CD4-positive, alpha-beta T cell treated with Interferon alpha-2 for 1 hour (primary cell): ENCODE measurements at places on chromosomes 3 and 15.
A peak's percentile ranks its signal among the peaks of the same experiment; 100 is the strongest.

DNA sequence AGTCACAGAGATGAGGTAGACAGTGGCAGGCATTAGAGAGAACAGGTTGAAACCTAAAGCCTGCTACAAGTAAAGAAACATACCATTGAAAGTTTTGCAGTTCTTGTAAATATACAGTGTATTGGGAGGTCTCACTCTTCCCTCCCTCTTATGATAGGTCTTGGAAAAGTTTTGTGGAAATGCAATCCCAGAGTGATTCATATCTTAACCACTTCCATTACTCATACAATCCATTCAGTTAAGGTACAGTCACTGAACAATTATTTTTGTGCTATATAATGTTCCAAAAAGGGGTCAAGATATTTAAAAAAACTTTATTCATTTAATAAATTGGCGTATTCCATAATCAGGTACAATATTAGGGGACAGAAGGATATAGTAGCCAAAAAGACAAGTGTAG lies 737.7 kb upstream of the ALCAM start:
- no peak for DNase-seq

DNA sequence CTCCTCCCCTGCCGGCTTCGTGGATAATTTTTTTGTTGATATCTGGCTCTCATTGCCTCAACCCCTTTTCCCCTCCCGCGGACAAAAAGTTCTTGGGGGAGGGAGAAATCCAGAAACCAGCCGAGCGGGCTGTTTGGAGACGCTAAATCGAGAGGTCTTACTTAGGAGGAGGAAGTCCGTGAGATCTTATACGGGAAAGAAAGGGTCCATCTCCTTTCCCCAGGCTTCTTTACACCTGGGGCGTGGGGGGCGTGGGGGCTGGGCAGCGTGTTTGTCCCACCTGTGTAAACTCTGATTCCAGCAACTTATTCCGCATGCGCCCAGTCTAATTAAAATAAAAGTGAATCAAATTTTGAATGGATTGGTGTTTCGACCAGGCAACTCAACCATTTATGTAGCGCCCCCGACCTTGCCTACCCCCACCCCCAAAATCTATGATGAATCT lies 364 bp upstream of the CADPS start:
- DNase-seq: no peak

DNA sequence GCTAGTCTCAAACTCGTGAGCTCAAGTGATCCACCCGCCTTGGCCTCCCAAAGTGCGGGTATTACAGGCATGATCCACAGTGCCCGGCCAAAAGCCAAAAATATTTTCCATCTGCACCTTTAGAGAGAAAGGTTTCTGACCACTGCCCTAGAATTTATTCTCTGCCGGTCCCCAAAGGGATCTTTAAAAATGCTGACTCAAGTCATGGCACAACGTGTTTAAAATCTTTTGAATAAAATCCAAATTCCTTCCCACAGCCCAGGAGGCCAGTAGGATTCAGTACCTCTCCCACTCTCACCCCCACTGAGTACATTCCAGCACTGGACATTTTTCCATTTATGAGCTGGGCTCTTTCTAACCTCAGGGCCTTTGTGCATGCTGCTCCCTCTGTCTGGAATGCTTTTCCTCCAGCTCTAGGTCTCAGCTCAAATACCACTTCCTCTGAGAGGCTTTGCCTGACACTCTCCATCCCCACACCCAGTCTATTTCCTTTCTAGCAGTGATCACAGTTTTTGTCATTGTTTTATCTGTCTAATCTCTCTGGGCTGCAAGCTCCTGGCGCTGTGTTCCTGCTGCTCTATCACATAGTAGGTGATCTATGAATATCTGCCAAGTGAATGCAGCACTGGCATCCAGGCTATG lies 502.9 kb downstream of the SHQ1 start:
- no peak for DNase-seq

GRCh38 chr15:85174521-85174920 lies 192.9 kb downstream of the PDE8A start:
- no peak for DNase-seq

DNA sequence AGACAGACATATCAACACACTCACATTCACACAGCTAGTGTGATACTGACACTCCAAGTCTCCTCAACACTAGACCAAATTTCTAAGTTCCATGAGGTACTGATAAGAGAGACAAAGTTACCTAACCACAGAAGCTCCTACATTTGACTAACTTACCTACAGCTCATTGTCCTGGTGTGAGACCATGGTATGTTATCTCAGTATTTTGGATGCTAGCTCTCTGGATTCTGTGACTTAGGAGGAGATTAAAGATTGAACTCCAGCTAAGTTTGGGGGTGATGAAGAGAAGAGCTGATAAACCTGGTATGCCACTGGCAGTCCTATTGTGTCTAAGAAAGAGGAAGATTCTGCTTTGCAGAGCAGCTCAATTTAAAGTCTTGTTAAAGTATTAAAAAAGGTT lies 144.0 kb upstream of the MYRIP start:
- no peak for DNase-seq

DNA sequence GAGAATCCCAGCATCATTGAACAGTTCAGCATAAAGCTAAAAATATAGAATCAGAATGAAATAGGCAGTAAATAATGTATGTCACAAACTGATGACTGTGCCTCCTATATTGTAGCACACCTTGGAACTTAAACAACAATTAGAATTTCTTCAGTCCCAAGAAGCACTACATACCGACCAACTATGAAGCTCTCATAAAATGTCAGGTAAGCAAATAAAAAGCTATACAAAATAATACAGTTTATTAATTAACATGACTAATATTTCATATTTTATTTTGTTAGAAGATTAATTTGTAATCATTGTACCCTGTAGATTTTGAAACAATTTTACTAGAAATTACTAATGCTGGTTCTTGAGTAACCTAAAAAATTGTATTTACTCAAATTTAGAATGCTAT lies 85.1 kb upstream of the GK5 start:
- DNase-seq: no peak

DNA sequence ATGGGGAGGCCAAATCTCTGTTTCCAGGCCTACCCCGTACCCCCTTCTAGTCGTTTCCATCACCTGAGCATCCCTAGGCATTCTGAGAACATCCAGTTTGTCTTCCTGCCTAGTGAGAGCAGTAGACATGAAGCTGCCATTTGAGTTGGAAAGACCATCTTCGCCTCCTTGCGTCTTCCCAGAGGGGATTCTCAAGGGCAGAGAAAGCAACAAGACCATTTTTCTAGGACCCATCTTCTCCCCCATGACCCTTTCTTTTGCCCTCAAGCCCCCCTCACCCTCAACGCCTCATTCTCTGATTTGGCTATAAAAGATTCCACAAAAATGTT lies 148.7 kb upstream of the BHLHE40 start:
- DNase-seq: no peak

GRCh38 chr3:116265976-116266584 lies 179.2 kb downstream of the LSAMP start:
- DNase-seq: no peak

DNA sequence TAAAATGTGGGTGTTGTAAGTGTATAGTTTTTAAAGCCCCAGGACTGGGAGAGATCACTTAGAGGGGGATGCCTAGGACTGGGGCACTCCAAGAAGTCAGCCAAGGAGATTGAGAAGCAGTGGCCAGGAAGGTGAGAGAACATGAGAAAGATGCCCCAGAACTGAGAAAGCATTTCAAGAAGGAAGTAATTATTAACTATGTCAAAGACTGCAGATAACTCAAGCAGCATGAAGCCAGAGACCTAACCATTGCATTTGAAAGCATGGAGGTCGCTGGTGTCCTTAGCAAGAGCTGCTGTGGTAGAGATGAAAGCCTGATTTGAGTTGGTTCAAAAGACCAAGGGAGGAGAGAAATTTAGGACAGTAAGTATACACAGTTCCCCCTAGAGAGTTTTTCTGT lies 30.6 kb upstream of the SLC2A2 start:
- DNase-seq: no peak

- DNase-seq: no peak
Observed at GRCh38 chr15:41207687-41208448, 22.7 kb downstream of the EXD1 start.

DNA sequence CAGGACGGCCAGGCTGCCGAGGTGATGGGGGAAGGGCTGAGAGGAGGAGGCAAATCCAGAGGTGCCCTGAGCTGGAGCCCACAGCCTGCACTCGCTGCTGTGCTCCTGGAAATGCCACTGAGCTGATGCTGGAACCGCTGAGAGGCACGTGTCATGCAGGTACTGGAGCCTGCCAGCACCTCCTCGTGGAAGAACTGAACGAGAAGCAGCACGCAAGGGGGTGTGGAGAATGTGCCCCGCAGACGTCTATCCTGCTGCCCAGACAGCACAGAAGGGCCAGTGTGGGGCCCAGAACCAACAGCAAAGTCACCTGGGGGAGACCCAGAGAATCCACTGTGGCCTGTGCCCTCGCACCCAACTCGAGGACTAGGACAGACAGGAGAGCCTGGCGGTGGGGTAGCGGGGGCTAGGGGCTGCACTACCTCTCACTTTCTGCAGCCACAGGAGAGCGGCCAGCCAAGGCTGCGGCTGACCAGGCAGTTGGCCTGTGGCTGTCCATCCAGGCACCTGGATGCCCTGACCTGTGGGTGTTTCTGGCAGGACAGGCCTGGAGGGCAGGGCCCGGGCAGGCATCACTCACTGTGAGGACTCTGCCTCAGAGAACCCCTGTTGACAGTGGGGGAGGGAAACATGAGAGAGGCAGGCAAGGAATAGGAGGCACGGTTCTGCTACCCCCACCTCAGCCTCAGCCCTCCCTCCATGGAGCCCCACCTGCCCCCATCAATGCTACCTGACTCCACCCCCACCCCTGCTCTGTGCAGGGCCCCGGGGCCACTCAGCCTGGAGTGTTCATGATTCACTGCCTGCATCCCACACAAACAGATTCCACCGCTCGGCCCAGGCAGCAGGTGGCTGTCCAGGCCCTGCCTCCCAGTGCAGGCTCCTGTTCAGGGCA lies 213.1 kb downstream of the TBC1D2B start:
- no peak for DNase-seq

GRCh38 chr3:107235193-107235927 lies 141.9 kb upstream of the CCDC54 start:
- no peak for DNase-seq

DNA sequence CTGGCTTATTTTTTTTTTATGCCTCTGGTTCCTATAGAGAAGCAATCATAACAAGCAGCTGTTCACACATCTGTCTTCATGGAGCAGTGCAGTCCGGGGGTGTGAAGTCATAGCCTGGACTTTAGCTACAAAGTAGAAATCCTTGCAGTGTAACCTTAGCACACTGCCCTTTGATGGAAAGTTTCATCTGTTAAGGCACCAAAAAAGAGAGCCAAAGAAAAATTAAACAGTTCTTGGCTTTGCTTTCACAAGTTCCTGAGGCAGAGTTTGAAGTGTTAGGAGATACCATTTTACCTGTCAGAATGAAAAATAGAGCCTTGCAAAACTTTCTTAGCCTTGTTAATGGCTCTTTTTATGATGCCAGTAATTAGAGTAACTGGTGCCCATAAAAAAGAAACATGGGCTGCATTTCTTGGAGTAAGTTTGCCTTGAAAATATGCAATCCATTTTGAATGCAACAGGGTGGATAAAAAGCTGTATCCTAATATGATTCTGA lies 84.1 kb downstream of the PIK3R4 start:
- DNase-seq: no peak

GRCh38 chr3:32733631-32734229 lies 48.7 kb downstream of the CNOT10 start:
- peak; percentile 40 for DNase-seq

DNA sequence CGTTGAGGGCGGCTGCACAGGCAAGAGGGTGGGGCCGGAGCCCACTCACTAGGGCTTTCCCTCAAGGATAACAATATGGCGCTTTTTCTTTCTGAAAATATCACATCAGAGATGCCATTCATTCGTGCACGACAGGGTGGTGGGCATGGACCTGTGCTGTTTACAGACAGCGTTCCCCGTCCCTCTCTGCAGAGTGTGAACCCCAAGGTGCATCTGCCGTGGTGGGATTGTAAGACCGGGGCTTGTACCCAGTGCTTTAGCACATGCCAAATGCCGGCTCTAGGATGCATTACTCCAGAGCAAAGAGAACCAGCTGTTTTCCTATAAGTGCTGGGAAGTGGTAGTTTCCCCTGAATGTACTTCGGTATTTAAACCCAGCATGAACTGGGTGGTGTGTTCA lies 37.0 kb downstream of the CHDH start:
- no peak for DNase-seq

- DNase-seq: no peak
Observed at GRCh38 chr3:6753536-6753935, 107.4 kb upstream of the GRM7 start.

- DNase-seq: no peak
Observed at GRCh38 chr3:192372616-192373015, 354.7 kb downstream of the FGF12 start.

DNA sequence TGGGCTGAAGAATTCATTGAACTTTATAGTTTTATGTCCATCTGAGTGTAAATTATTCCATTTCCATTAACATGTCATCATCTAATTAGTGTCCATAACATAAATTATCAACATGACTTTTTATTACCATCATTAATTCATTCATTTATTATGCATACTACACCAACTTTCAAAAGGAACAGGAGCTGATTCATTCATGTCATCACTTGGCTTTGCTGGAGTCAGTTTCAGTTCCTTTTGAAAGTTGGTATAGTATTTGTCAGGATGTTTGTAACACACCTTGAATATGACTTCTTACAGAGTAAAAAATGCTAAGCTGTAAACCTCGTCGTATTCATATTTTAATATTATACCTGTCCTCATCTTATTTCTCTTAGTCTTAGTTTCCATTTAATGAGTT lies 298.0 kb upstream of the RBMS3 start:
- no peak for DNase-seq

- no peak for DNase-seq
Observed at GRCh38 chr3:171115667-171116066, 89.1 kb upstream of the SLC2A2 start.

- DNase-seq: no peak
Observed at GRCh38 chr3:88640581-88640980, 466.8 kb upstream of the EPHA3 start.

DNA sequence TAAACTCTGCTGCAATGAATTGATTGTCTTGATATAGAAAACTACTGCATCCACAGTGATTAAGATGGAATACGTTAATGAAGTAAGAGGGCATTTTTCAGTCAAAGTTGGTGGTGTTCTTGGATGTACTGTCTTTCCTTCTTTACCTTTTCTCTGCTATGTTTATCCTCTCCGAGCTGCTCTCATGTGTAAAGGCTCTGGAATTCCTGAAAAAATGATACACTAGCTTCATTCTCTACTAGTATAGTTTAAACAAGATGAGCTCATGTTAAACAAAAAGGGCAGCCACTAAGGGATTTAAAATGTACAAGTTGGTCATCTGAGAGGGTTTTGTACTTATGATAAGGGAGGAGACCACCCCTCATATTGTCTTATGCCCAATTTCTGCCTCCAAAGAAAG lies 504.6 kb upstream of the NECTIN3 start:
- no peak for DNase-seq

DNA sequence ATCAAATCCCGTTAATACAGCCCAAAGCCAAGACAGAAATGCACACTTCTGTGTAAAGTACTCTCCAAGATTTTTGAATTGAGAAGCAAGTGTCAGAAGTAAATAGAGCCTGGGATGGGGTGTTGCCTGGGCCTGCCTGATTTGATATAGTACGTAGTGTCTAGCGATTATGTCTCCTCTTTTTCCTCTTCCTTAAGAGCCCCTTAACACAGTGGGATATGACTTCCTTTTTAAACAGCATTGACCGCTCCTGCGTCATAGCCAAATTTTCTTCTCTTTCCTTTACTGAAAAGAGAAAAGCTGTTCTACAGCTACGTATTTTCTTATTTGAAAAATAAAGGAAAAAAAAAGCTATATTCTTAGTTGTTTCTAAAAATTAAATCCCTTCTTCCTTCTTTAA lies 97.7 kb downstream of the PLCL2 start:
- no peak for DNase-seq

- no peak for DNase-seq
Observed at GRCh38 chr15:69167218-69167846, 6.9 kb downstream of the GLCE start.
